ENCODE measurements at places on chromosomes 4 and X.

DNA sequence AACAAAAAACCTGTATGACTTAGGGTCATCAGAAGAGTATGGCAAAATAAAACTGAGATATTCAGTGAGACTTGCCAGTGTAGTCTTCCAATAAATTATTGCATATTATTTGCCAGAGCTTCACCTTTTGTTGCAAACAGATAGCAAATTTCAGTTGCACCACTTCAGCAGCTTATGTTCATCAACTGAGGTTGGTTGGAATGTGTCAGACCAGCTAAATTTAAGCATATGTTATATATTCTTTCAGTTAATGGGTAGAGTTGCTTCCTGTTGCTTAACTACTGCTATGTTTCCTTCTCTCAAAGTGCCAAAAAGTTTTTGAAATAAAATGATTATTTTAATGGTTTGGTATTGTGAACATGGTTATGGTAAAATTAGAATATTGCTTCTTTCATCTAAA lies 61.5 kb downstream of the GALNT7 start:
- DNase-seq: no peak

DNA sequence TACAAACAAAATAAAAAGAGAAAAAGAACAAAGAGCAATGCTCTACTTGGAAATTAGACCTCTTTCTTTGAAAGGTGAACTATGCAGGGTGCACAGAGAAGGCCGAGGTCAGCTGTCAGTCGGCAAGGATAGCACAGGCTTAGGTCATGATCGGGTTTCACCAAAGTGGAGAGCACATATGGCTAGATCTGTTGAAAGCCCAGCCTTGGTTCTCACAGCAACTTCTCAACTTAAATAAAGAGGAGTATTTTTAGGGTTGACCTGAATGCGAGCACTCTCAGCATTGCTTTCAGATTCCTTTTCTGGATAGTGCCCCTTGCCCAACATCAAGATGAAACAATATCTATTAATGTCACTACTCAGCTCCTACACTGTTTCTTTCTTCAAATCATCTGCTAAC lies 122.9 kb upstream of the GPC4 start:
- no peak for DNase-seq

DNA sequence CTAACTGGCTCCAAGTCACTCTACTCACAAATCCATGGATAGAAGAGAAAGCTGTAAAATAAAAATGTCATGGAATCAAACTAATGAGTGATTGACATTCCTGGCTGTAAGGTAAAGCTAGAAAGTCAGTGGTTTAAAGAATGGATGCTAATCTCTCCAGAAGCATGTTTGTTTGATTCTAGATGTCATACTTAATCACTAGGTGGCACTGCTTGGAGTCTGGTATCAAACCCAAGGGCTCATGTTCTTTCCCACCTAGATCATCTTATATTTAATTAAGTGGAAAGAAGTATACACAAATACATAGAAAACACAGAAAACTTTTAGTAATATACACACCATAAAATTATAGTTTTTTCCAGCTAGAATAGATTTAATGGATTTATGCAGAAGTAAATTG lies 2666.6 kb downstream of the PCDH7 start:
- DNase-seq: no peak

GRCh38 chrX:3244203-3244743 lies 102.2 kb downstream of the MXRA5 start:
- no peak for DNase-seq

DNA sequence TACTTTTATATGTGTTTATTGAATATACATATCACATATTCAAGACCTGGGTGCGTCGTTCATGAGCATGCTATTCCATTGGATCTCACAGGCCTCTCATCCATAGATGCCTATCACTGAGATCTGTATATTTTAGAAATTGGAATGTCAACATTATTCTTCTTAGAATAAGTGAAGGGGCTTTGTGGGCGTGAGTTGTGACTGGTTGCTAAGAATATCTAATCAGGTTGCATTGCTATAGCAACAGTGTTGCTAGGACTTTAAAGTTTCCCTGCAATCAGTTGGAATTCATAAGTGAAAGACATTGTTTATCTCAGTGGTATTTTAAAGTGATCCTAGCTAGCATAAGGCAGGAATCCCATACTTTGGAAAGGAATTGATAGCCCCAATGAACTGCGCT lies 36.7 kb upstream of the ANK2 start:
- no peak for DNase-seq
